Stimulated activated CD4-positive, alpha-beta T cell treated with anti-CD3 and anti-CD28 coated beads, Interleukin-4, amount 100 ng/mL, for 48 hours (primary cell): ENCODE measurements at places on chromosomes 1 and 21.

DNA sequence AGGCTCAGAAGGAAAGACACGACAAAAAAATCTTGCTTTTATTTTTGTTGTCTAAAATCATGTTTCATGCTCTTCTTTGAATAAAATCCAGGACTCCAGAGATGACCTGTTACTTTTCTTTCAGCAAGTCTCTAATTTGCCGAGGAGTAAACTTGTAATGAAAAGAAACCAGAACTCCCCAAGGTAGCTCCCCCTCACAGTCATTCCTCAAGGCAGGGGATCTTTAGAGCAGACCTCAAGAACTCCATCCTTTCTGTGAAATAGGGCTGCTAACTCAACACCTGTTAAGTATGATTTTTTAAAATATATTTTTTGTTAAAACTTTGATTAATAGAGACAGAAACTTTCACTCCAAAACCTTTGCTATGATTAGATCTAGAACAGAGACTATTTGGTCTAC, 82.7 kb upstream of the ABCD3 start:
- DNase-seq = no peak

DNA sequence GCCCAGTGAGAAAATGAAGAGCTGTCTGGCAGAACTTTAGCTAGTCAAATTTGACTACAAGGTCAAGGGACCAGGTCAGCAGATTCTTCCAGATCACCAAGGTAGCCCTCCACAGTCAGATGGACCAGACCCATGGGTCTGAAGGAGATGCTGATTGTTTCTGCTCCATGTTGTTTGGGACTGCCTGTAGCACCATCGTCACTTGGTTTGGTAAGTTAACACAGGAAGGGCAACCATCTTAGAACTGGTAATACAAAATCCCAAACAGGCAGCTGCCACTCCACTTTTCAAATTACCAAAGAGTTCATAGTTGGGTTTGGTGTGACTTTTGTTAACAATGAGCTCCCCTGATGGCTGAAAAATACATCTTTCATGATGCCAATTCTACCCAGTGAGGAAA, 9.0 kb downstream of the ITPKB start:
- no peak for DNase-seq

DNA sequence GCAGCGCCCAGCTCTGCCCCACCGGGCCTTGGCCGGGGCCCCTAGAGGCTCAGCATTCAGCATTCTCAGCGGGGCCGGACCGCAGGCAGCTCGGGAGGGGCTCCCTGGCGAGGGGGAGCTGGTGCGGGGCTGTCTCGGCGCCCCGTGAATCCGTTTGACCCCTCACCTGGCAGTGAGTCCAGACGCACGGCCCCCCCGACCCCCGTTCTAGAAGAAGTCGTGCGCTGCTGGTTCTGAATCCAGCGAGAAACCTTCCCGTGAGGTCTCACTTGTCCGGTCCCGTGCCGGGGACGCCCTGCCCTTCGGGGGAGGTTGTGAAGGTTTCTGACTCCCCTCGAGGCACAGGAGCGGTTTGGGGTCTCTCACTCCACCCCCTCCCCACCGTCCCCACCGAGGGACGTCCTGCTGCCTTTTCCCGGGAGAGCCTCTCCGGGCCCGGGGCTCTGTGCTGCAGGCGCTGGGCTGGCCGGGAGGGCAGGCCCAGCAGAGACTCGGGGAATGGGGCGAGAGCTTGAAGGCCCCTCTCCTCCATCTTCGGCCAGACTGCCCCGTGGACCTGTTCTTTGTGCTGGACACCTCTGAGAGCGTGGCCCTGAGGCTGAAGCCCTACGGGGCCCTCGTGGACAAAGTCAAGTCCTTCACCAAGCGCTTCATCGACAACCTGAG, 655 bp downstream of the COL6A1 start:
- DNase-seq = no peak

- no peak for DNase-seq
Observed at GRCh38 chr1:219340796-219341195, 167.1 kb downstream of the LYPLAL1 start.

- peak; percentile 49 for DNase-seq
Observed at GRCh38 chr1:64965366-64966157, 787 bp downstream of the JAK1 start.

DNA sequence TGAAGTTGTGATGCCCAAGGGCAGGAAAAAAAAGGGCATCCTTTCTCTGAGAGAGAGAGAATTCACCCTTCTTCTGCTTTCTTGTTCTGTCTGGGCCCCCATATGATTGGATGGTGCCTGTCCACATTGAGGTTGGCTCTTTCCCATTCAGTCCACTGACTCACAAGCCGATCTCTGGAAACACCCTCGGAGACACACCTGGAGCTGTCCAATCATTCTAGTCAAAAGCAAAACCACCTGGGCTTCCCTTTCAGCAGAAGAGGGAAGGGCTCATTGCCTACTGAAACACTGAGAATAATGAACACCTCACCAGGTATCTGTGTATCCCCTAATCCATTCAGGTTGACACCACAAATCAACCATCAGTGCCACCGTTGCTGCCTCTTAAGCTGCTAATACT, 103.7 kb upstream of the GNG12 start:
- no peak for DNase-seq

- DNase-seq = no peak
Observed at GRCh38 chr1:53326598-53327181, 1.2 kb downstream of the LRP8 start.

DNA sequence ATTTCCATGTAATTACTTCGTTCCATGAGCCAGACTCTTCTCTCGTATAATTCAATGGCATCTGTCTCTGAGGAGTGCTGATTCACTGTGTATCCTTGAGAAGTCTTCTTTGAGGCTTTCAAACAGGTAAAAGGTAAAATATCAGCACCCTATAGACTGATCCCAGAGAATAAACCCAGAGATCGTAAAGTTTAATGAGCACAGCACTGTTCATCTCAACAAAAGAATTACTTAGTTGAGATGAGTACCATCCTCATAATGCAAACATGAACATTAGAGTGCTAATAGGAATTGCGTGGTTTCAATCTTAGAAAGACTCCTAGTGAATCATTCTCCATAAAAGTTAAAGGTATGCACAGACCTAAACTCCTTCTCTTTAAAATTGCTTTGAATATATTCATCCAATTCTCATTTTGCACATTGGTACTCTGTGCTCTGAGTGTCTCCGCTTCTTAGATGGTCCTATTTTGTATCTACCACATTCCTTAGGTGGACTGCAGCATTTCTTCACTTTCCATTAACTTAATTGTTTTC, 97.2 kb downstream of the TBX15 start:
- no peak for DNase-seq

- DNase-seq = no peak
Observed at GRCh38 chr1:175384546-175384945, 192.0 kb upstream of the KIAA0040 start.

DNA sequence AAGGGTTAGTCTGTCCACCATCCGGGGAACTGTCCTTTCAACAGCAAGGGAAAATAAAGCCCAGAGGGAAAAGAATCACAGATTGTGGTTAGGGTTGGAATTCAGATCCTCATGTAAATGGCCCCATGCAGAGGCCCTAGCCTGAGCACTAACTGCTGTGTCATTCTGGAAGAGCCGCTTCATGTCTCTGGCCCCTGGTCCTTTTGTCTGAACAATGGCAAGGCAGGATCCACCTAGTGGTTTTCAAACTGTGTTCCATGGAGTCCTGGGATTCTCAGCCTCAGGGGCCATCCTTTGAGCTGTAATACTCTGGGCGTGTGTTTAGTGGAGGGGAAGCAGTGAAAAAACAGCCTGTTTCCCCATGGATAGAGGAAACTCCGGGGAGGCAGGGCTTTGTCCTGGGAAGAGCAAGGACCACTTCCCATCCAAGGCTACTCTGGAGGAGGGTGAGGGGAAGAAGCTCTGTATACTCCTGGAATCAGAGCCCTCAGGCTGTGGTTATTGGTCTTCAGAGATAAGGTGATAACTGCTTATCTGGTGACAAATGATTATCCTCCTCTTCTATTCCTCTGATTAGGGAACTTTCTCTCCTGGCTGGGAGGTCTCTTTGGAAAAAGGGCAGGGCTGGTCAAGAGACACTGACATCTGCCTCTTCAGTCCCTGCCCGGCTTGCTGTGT, 19.2 kb downstream of the PAX7 start:
- no peak for DNase-seq

GRCh38 chr1:55640708-55641473, 425.7 kb upstream of the USP24 start:
- peak; percentile 5 for DNase-seq

DNA sequence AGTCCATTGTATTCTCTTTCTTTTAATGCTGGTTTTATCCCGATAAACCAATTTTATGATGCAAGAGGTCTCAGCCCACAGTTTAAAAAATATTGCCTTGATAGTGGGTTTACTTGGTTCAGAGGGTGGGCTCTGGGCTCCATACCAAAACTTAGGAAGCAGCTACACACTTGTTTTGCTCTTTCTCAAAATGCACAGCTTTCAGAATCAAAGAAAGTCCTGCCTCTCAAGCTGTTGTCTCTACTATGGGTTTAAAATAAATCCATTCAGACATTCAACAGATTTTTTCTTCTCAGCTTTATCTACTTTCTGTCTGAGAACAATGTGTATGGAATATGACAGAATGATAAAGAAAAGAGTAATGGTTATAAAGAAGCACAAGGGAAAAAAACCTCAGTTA, 14.8 kb upstream of the HHAT start:
- no peak for DNase-seq

- no peak for DNase-seq
Observed at GRCh38 chr1:70411360-70411844, 334 bp downstream of the CTH start.

DNA sequence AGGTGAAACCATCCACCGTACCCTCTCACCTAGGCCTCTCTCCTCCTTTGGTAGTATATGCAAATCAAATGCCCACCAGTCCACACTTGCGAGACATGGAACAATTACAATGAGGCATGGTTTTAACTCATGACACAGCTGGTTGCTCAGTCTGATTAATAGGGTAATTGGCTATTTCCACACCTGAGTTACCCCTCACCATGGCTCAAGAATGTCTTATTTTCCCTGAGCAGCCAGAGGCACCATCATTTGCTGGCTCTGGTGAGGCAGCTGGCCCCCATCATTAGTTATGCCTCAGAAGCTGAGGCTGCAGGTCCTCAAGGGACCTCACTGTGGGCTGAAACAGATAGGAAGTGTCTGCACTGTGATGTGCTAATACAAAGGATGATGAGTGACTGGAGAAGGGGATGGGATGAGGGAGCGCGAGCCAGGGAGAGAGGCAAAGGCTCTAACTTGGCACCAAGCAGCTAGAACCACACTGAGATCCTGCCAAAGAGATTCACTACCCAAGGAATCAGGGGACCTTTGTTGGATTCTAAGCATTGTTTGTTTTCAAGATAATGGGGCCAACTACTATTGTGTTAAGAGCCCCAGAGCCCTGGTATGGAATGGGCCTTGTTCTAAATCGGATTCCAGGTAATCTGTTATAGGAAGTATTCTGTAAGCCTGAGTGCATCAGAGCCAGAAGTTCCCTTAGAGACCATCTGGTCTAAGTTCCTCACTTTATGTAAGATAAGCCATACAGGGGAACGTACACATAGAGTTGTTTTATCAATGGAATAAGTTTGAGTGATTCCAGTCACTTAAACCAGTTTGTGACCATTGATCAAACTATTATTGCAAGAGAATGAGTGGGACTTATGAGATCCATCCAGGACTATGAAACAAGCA, 80.0 kb upstream of the CNTN2 start:
- DNase-seq = no peak

DNA sequence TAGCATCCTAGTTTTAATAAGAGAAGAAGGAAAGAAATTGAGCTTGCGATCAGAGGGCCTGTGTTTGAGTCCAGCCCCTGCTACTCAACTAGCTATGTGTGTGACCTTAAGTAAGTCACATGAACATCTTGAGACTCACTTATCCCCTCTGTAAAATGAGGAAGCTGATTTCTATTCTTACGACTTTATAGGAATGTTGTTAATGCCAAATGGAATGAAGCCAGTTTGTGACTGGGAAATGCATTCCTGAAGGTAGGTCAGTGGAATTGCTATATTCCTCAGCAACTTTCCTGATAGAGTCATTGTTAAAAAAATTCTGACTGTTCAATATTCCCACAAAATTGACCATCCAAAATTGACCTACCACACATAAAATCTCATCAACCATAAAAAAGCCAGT, 14.9 kb downstream of the FASLG start:
- DNase-seq = no peak

GRCh38 chr1:66335859-66336640, 197.9 kb upstream of the SGIP1 start:
- DNase-seq = peak; percentile 57

GRCh38 chr1:18309552-18310155, 171.1 kb upstream of the KLHDC7A start:
- DNase-seq = no peak

- DNase-seq = peak; percentile 13
Observed at GRCh38 chr21:44455524-44456213, 359 bp downstream of the LRRC3 start.

GRCh38 chr21:33367309-33367973, 35.8 kb upstream of the IFNGR2 start:
- no peak for DNase-seq

DNA sequence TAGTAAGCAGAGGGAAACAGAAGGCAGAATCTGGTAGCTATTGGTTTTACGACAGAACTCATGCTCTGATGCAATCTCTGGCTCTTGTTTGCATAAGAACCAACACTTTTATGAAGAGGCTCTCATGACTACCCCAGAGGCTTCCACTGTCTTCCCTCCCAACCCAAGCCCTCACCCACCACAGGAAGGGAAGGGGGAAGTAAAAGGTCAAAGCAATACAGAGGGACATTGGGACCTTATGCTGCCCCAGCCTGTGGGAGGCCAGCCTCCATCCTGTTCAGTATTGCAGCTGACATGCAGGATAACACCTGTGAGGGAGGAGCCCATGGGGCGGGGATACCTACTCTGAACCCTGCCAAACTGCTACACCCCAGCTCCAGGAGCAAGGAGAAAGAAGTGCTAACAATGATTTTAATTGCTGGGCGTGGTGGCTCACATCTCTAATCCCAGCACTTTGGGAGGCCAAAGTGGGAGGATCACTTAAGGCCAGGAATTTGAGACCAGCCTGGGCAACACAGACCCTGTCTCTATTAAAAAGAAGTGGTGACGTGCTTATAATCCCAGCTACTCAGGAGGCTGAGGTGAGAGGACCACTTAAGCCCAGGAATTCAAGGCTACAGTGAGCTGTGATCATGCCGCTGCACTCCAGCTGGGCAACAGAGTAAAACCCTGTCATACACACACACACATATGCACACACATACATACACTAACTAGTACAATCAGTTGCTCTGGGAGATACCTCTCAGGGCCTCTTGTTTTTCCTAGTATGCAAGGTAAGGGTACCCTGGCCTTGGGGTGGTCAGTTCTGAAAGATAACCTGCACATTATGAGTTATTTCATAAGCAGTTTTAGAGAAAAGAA, 9.5 kb downstream of the MR1 start:
- no peak for DNase-seq
